Activated CD8-positive, alpha-beta memory T cell treated with anti-CD3 and anti-CD28 coated beads, Interleukin-2, amount 50 U/mL, for 48 hours (primary cell): ENCODE measurements at places on chromosomes 4 and X.

GRCh38 chr4:73257234-73257633 is 1.4 kb downstream of the ANKRD17 start:
- peak; percentile 63 for DNase-seq

GRCh38 chrX:121782976-121783375 is 735.6 kb downstream of the GLUD2 start:
- DNase-seq = no peak

- DNase-seq = no peak
Measured at GRCh38 chrX:40018041-40018440, 79.7 kb downstream of the BCOR start.

DNA sequence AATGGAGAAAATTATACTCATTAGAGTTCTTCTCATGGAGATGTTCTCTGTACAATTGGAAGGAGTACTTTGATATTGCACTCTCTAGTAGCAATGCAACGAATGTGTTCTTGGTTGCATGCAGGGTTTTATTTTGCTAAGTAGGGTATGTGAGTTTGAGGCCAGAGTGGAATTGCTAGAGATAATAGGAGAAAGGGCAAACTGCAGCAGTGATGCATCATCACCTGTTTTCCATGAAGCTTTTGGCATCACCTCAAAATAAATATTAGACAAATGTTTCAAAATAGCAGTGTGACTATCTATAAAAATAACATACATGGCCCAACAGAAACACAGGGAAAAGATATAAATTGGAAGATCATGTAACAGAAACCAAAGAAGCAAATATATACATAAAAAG is 93.3 kb downstream of the TIGD2 start:
- no peak for DNase-seq

- no peak for DNase-seq
Measured at GRCh38 chr4:118373614-118374255, 20.9 kb upstream of the PRSS12 start.

GRCh38 chr4:25925486-25926201 is 11.6 kb downstream of the SMIM20 start:
- DNase-seq = no peak

GRCh38 chrX:653306-653705 is 22.7 kb downstream of the SHOX start:
- DNase-seq = no peak

GRCh38 chr4:143215873-143216272 is 31.2 kb downstream of the USP38 start:
- no peak for DNase-seq

DNA sequence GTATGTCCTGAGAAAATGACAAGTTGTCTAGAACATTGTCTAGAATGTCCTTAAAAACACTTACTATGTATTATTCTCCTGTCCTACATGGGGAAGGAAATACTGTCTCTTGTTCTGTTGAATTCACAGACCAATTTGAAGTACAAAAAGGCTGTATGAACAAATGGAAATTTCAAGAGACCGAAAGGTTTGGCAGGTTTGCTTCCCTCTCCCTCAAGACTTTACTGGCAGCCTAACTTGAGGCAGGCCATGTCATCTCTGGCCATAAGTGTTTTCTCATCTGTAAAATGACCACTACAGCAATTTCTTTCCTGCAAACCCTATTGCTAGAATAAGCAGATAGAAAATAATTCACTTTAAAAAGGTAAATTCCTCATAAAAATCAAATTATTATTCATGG is 191.2 kb upstream of the BMP3 start:
- no peak for DNase-seq

- DNase-seq = no peak
Measured at GRCh38 chr4:175066923-175067627, 148.9 kb downstream of the ADAM29 start.

DNA sequence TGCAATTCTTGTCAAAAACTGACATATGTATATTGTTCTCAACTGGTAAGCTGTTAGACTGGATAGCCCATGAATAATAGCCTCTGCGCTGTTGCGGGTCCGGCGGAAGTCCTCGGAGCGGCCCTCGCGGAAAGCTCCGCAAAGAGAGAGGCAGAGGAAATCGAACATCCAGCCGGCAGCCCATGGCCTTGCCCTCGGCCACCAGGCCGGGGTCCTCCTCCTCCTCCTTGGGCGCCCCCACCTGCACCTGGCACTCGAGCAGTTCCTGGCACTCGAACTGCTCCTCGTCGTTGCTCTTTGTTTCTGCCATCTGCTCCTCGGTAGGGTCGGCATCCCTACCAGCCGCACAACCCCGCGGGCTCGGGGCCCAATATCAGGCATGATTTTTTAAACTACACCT is 1176.3 kb downstream of the PCDH18 start:
- no peak for DNase-seq

DNA sequence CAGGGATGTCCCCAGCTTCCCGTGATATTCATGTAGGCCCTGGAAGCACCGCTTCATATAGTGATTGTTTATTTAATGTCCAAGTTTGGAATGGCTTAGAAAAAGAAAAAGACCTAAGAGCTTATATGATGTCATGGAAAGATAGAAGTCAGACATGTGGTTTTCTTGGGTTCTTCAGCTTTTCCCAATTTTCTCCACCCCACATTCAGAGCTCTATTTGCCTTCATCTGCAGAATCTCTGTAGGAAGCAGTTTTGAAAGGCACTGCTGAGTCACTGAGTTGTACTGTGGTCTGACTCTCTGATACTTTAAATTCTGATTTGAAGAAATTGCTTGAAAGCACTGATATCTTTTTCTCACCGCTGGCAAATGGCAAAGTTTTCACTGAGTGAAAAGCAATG is 120.6 kb upstream of the EDNRA start:
- no peak for DNase-seq

- DNase-seq = no peak
Measured at GRCh38 chr4:87409420-87409939, 12.9 kb upstream of the NUDT9 start.

DNA sequence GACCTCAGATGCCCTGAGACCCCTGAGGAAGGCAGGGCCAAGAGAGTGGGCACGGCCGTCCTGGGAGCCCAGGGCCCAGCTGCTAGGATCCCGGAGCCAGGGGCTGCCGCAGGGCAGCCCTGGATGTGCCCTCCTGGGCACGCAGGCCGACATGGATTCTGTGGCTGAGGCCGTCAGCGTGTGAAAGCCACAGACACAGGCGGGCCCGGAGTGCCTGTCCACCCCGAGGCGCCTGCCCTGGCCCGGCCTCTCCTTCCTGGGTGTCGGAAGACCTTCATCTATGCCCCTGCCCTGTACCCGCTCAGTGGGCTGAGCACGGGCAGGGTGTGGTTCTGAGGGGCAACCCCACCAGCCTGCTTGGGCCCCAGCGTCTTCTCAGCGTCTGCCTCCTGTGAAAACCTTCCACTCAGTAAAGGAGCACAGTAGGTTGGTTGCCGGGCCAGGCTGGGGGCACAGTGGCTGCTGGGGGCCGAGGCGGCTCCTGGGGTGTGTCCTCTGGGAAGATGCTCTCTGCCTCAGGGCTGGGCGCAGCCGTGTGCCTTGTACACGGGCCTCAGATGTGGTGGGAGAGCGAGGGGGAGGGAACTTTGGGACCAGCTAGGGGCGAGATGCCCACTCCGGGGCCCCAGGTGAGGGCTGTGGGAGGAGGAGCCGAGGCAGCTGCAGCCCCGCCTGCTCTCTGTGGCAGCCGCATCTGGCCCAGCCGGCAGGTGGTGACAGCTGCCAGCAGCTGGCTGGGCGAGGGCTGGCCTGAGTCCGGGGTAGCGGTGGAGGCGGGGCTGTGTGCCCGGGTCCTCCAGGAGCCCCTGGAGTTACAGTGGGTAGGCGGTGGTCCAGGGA is 20.8 kb downstream of the FGFRL1 start:
- no peak for DNase-seq

- DNase-seq = no peak
Measured at GRCh38 chrX:79573760-79574159, 206.6 kb upstream of the ITM2A start.

GRCh38 chrX:133676344-133677122 is 261.2 kb upstream of the GPC4 start:
- no peak for DNase-seq

- DNase-seq = no peak
Measured at GRCh38 chrX:19564606-19565005, 49.3 kb upstream of the MAP3K15 start.
